Testis (tissue), 5 donors: ENCODE measurements at places on chromosomes 16 and 17. TPM values are rescaled to one million over a fixed set of nuclear protein-coding genes. Genes with fewer than 3 reads are reported as not detected.

The TMEM219 gene
- 280 TPM for polyA plus RNA-seq

The DOC2B gene
- 4.0 TPM for polyA plus RNA-seq

The KRT24 gene
- not detected for polyA plus RNA-seq

The KRTAP2-3 gene
- polyA plus RNA-seq: not detected

The EME1 gene
- polyA plus RNA-seq: 22.8 TPM

The MYH2 gene
- 3.3 TPM for polyA plus RNA-seq

The ATXN2L gene
- 521 TPM for polyA plus RNA-seq

The C16orf86 gene
- 77.9 TPM for polyA plus RNA-seq

The RGS9 gene
- 4.6 TPM for polyA plus RNA-seq

The TPSG1 gene
- not detected for polyA plus RNA-seq

The VPS35 gene
- 75.5 TPM for polyA plus RNA-seq

The MYO1D gene
- polyA plus RNA-seq: 29.5 TPM
